ENCODE measurements at places on chromosomes 3 and 15.
A peak's percentile ranks its signal among the peaks of the same experiment; 100 is the strongest.

- DNase-seq: no peak
Observed at GRCh38 chr15:33910741-33911140, 57.6 kb upstream of the CHRM5 start.

GRCh38 chr15:39009740-39010139 is 445.1 kb upstream of the RASGRP1 start:
- no peak for DNase-seq

- no peak for DNase-seq
Observed at GRCh38 chr3:56823421-56823926, 21.7 kb upstream of the ARHGEF3 start.

DNA sequence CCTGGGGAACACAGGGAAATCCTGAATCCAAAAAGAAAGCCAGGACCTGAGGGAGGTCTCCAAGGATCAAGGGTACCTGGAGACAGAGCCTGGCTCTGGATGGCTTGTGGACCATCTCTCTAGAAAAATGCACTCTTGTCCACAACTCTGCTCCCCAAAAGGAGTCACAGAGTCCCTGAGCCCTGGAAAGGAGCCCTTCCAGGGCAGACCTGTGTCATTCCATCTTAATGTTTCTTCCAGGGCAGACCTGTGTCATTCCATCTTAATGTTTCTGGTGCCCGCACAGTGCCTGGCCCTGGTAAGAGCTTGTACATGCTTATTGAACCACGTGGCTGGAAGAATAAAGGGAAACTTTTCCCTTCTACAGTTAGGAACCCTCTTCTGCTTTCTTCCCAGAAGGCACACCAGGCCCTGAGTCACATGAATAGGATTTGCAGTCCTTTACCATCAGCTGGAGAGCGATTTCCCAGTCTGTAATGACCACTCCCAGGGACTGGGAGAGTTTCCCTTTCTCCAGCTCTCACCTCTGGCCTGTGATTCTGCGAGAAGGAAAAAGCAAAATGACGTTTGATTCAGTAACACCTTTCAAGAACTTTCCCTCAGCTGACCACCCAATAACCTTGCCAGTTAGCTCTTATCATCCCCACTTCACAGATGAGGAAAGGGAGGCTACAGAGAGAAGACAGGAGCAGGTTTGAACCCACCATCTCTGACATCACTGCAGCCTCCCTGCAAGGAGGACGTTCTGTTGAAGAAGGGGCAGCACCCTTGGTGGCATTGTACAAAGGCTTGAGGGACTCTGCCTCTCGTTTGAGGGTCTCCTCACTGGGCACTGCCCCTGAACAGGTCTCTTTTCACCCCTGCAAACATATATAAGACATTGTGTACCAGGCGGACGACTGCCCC is 35.8 kb upstream of the SLCO2A1 start:
- no peak for DNase-seq

GRCh38 chr15:40130799-40131502 is 22.3 kb upstream of the BMF start:
- DNase-seq: no peak

- DNase-seq: peak; percentile 81
Observed at GRCh38 chr3:120417272-120417911, 33.4 kb downstream of the FSTL1 start.

GRCh38 chr15:47377465-47377864 is 339.8 kb upstream of the SEMA6D start:
- DNase-seq: no peak

- DNase-seq: no peak
Observed at GRCh38 chr3:163672954-163673353, 1405.3 kb downstream of the SI start.

- DNase-seq: no peak
Observed at GRCh38 chr15:90221246-90221900, 12.4 kb downstream of the CIB1 start.

- no peak for DNase-seq
Observed at GRCh38 chr15:42037656-42038055, 16.8 kb upstream of the PLA2G4E start.

DNA sequence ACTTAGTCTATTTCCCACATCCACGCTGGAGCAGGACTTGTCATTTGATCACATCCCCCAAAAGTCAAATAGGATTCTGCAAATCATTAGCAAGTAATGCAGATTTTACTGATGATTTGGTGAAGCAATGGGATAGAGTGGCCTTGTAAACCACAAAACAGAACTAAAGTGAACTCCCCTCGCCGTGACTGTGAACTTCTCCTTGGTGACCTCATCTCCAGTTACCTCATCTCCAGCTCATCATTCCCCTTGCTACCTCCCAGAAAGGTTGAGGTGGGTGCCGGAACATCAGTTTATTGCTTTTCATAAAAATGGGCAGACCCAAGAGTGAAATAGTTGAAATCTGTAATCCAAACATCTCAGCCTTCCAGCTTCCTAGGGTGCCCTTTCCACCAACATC is 36.7 kb upstream of the ADPGK start:
- no peak for DNase-seq

- no peak for DNase-seq
Observed at GRCh38 chr15:82572986-82573385, 32.7 kb upstream of the RPS17 start.

DNA sequence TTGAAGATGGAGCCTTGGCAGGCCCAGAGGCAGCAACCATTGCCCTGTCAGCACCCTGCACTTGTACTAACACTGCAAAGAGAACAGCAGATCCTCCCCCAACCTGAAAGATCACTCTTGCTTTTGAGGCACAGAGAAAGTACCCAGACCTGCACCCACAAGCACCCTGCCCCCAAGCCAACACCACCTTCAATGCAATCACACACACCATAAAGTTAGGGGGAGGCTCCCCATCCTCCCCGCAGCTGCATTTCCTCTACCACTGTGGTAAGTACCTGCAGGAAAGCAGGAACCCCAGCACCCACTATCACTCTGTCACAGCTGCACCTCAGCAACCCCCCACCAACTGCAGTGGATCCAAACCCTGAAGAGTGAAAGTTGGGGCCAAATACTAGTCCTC is 12.0 kb downstream of the OR5K3 start:
- no peak for DNase-seq

- no peak for DNase-seq
Observed at GRCh38 chr3:98701071-98701675, 62.0 kb upstream of the ST3GAL6 start.

- no peak for DNase-seq
Observed at GRCh38 chr3:139327231-139327630, 16.6 kb upstream of the MRPS22 start.

DNA sequence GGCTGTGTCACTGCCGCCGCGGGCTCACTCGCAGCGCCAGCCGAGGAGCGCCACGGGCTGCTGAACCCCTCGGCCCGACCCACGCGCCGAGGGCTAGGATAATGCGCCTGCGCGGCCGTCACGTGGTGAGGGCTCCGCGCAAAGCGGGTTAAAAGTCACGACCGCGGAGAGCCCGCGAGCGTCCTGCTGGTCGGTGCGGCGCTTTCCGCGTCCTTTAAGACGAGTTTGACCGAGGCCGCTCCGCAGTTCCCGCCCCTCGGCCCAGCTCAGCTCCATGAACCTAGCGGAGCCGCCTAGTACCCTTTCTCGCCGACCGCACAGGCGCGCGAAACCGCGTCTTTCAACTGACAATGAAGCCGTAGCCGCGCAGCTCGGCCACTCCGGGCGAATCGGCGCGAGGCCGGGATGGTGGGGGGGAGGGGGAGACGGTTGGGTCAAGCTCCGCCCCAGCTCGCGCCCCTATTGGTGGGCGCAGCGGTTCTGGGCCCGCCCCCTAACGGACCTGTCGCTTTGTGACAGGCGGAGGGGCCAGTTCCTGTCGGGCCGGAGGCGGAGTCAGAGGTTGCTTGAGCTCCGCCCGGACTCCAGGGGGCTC is 636 bp upstream of the STT3B start:
- DNase-seq: peak; percentile 98

GRCh38 chr3:167350245-167350862 is 29.7 kb downstream of the ZBBX start:
- no peak for DNase-seq

GRCh38 chr15:101131489-101132389 is 120.1 kb downstream of the CHSY1 start:
- DNase-seq: no peak

DNA sequence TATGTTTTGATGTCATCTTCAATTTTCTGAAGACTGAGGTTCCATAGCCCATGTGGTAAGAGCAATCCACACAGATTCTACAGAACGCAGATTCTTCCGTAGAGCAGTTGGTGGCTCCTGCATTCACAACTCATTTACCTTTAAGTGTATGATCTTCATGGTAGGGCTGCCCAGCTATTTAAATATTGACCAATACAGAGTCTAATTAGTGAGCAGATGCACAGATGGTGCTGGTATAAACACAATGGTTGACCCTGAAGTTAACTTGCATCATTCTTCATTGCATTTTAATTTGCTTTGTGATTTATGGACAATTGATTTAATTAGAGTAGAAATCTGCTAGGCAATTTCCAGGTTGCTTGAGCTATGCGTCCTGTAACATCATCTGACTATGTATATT is 269.2 kb downstream of the SQOR start:
- DNase-seq: no peak

Data from activated CD4-positive, alpha-beta T cell treated with anti-CD3 and anti-CD28 coated beads, Interleukin-2, amount 50 U/mL, for 1 hour (primary cell).